ENCODE measurements at places on chromosomes 13 and 19.

DNA sequence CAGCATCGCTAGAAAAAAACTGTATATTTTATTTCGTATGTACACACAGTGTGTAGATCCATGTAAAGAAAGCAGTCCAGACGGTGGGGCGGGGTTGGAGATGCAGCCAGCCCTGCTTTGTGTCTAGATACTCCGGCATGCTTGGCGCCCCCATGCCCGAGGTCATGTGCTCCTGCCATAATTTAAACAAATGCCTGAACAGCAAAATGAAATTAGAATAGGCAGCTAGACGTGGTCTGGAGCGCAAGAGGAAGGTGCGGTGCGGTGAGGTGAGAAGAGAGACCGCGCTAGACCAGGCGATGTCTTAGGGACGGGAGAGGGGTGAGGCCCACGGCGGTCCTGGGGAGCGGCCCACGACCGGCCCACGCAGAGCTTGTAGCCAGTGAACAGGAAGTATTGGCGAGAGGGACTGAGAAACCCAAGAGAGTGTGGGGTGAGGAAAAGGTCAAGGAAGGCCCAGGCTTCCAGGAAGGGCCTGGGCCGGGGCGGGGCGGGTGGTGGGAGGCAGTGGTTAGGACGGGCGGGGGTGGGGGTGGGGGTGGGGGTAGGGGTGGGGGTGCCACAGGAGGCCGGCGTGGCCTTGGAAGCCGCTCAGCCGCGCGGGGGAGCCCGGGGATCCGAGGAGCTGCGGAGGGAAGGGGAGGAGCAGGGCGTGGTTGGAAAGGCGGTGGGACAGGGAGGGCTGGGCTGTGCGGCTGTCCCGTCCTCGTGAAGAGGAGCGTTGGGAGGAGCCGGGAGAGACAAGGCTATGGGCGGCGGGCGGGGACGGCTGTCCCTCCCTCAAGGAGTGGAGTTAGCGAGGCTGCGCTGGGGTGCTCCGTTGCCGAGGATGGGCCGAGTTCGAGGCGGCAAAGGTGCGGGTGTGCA, 254.7 kb upstream of the SGCG start:
- no peak for DNase-seq

DNA sequence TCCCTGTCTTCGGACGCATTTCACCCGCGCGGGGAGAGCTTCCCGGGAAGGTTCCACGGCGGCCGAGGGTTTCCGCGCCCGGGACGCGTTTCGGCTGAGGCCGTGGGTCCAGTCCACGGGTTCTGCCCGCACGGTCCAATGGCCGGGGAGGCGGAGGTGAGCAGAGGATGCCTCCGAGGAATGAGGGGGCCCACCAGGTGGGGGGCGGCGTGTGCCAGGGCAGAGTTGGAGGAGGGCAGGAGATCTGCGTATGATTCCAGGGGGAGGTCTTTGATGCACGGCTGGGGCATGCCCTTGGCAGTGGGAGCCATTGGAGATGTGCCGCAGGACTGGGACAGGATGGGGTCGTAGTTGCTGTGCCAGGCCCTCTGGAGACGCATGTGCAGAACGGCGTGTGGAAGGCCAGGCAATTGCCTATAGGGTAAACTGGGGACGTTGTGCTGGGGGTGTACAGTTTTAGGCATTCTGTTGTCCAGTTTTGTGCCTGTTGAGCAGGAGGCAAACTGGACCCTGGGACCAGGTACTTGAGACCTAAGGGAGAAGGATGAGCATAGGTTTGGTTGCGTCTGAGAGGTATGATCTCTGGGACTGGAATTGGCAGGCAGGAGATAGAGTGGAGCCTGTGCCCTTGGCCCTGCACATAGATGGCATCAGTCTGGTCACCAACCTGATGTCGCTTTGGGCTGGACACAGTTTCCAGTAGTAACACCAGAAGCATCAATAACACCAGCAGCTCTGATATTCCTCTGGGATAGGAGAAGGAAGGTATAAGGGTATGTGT, 751 bp downstream of the ZNF584 start:
- DNase-seq, result no peak

DNA sequence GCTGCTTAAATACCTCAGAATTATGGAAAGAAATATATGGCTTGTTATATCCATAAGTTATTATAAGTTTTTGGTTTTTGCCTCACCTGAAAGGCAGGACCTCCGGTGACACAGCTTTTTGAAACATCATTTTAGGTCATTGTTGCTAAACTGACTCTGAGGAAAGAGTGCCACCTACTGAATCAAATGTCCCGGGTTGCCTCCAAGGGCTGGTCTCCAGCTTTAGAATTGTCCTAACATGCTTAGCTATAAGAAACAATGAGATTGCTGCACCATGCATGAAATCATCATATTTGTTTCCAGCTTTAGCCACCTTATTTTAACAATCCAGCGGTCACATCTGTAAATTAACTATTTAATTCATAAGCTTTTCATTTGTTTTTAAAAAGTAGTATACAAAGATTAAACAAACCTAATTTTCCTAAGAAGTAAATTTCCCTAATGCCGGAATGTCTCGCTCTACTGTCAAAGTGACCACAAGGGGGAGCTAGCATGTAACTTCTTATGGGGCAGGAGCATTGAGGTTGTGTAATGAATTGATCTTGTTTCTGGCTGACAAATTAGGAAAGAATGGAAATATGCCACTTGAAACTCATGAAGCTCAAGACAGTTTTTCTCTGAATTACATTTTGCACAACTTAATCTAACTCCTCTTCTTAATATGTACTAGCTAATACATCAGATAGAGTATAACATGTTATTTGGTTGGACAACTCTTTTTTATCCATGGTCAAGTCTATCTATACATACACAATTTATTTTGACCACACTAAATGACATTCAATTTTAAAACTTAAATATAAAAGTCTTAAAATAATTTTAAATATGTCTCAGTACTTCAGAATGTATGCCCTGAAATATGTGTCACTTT, 6.7 kb upstream of the PCDH17 start:
- no peak for DNase-seq

DNA sequence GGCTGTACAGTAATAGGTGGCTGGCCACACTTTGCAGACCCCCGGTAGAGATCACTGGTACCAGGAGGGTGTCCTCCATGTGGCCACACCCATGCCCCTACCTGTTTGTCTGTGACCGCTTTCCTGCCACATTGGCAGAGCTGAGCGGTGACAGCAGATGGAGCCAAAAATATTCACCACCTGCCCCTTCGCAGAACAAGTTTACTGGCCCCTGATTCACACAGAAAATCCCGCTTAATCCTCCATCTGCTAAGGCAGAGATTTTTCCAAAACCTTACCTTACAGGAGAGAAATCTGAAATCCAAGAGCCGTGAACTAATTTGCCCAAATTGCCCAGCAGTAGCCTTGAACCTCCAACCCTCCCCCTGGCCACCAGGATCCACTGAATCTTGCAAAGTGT, 52.1 kb downstream of the MYO9B start:
- no peak for DNase-seq

DNA sequence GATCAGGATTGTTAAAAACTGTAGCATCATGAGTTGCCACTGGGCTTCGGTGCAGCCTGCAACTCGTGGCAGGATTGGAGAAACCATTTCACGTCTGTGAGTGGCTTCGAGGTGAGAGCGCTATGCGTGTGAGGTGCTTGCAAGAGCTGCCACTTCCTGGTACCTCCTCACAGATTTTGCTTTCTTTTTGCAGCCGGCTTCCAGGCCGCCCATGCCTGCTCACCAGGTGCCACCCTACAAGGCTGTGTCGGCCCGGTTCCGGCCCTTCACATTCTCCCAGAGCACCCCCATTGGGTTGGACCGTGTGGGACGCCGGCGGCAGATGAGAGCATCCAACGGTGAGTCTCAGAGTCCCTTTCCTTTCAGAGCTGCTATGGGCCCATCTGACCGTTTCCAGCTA, 57.9 kb upstream of the C1QTNF9 start:
- DNase-seq, result no peak

GRCh38 chr13:37142877-37143276, 37.4 kb upstream of the CSNK1A1L start:
- no peak for DNase-seq

DNA sequence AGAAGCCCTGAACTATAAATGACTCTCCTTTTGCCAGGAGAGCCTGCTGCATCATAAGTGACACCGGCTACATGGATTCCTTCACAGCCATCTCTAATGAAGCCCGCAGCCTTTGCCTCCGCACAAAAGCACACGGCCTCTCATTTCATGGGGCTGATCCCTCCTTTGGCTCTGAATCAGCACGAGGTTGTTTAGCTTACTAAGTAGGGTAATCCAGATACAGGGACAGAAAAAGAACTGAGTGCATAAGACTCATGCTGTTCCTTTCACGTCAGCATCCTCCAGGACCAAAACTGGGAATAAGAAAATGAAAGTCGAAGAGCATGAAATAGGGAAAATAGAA, 136.3 kb downstream of the DCT start:
- DNase-seq, result no peak

GRCh38 chr13:74142257-74142656, 8.1 kb upstream of the KLF12 start:
- DNase-seq, result no peak

DNA sequence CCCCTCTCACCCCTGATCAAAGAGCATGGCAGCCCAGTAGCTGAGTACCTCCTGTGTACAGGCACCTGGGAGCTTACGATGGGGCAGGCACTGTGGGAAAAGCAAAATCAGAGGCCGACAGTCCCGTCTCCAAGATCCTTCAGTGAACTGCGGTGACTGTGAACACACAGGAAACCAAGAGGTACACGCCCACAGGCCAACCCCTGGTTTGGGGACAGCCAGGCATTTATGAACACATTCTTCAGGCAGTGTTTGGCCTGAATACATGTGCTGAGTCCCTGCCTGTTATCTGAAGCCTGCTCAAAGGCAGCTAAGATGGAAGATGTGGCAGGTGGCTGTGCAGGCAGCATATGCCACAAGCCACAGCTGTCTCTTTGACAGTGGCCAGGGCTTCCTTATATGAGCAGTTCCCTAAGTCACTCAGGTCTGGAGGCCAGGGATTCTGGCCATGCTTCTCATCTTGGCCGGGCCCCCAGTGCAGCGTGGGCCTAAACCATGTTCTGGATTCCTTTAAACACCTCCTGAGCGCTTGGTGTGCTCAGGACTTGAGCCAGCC, 123.6 kb downstream of the UQCRFS1 start:
- no peak for DNase-seq
